Activated CD4-positive, alpha-beta T cell treated with anti-CD3 and anti-CD28 coated beads, Interleukin-2, amount 10 ng/mL, durations not matched to agents 7 days and 5 days (primary cell): ENCODE measurements at places on chromosomes 13 and 19. TPM values are rescaled to one million over a fixed set of nuclear protein-coding genes. Genes with fewer than 3 reads are reported as not detected.

DNA sequence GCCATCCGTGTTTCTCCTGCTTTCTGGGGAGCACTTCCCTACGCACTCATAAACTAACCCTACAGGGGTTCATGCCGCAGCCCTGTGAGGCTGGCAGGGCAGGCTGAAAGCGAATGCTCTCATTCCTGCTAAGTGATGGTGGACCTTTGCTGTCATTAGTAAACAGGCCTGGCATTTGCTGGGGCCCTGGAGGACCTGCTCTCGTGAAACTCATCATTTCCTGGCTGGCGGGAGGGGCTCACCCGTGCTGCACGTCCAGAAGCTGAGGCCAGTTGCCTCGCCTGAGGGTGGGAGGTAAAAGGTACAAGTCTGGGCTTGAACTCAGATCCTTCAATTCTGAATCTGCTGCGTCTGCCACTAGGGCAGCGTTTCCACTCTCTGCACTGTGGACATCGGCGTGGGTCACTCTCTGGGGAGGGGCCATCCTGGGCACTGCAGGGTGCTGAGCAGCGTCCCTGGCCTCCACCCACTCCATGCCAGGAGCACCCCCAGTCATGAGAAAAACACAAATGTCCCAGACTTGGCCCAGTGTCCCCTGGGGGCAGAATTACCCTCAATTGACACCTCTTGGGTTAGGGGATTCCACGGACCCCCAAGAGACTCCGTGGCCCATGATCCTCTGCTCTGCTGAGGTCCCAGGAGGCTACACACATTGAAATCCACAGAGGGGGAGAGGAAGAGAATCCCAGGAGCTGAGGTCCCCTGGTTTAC is 7.0 kb downstream of the MOB3A start:
- DNase-seq: no peak

DNA sequence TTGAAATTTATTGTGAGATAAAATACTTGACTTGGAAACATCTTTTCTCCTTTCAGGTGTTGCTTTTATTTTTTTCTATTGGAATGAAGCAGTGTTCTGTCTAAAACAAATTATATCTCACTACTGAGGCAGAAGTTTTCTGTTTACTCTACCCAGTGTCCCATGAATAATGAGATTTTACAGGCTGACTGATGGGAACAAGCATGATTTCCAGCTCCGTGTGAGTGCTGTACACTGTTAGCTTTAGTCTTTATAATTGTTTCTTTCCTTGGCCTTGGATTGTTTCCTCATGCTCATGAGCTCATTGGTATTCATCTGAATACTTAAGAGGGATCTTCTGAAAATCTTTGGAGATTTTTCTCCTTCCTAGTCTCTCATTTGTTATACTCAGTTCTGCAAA is 2049.5 kb upstream of the PRR20A start:
- DNase-seq: no peak

GRCh38 chr13:51612867-51613266 is 28.6 kb downstream of the WDFY2 start:
- DNase-seq: no peak

DNA sequence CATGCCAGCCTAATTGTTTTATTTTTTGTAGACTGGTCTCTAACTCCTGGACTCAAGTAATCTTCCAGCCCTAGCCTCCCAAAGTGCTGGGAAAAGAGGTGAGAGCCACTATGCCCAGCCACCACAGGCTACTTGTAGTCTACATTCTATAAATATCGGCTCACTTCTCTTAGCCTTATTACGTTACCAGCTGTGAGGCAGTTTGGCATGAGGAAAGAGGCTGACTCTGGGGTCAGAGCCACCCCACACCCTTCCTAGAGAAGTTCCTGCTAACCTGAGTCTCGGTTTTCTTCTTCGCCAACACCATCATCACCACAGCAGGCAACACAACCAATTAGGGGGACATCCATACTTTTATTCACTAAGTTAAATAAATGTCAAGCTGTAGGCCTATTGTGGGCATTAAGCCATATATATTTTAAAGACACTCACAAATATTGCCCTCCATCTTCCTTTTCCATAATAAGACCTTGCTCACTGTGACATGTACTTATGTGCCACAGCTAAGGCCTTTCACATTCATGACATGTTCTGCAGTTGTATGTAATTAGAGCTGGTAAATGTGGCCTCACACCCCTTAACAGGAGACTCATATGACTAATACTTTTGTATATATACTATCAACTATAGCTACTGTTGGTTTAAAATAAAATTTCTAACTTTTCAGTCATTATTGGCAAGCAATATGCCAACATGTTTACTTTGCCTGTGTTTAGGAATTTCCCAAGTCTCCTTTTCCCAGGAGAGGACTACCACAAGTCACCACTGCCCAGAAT is 5.7 kb downstream of the SLC25A30 start:
- no peak for DNase-seq

DNA sequence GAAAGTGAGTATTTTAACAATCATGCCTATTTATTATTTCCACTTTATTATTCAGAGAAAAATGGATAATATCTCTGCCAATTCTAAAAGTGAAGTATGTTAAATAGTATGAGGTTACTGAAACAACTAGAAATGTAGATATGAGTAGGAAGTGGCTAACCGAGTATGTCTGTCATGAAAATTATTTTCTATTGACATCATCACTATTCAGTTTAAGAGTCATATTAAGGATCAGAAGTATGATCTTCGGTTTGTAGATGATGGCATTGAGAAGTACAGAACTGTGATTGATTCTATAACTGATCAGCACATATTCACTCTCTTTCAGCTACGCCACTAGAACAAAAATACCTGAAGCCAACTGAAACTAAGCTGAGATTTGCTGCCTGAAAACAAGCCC is 146.4 kb upstream of the SLITRK5 start:
- DNase-seq: no peak

GRCh38 chr13:114095486-114095885 is 36.9 kb downstream of the RASA3 start:
- no peak for DNase-seq

Gene OR7D2
- not detected for total RNA-seq

- peak; percentile 85 for DNase-seq
Observed at GRCh38 chr13:30376426-30377311, 45.6 kb upstream of the UBE2L5 start.

Gene ERICH4
- not detected for total RNA-seq

- DNase-seq: peak; percentile 73
Observed at GRCh38 chr19:15264061-15264932, 32.0 kb upstream of the EPHX3 start.

DNA sequence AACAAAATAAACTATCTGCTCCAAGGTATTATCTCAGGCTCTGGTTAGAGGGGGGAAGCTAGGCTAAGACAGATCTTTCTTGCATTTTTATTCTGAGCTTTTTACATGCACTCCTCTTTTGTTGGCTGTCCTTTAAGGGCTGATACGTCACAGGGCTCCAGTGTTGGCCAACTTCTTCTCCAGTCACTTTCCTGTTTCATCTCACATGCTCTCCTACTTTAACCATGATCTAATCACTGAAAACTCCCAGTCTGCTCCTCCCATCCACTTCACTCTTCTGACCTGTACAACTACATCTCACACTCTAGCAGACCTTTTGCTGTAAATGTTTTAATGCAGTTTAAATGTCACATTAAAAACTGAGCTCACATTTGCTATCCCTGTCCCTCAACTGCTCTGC is 510.0 kb upstream of the KLF12 start:
- no peak for DNase-seq

GRCh38 chr19:56978023-56978565 is 137.6 kb upstream of the PEG3 start:
- DNase-seq: no peak

DNA sequence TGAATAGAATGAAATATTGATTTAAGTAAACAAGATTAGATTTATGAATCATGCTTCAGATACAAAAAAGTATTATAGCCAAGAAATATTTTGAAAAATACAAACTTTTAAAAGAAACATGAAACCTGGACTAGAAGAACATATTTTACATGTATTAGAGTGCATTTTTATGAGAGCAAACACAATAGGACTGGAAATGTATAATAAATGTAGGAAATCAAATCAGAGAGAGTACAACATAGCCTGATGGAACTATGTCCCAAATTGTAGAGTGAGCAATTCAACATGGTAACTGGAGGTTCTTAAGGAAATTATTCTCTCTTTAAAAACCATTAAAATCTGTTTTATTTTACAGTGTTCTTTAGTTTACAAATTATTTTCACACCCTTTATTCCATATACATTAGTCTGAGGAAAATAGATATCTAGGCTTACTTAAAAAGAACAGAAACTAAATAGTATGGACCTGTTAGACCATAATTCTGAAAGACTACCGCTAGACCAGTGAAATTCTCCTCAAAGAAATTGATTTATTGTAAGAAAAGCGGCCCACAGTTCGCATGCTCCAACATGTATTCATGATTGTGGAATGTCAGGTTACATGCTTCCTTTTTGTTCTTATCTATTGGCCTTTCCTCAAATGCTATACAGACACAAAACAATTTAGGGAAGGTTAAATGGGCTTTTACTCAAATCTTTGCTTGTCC is 1526.5 kb upstream of the SLC10A2 start:
- DNase-seq: no peak

DNA sequence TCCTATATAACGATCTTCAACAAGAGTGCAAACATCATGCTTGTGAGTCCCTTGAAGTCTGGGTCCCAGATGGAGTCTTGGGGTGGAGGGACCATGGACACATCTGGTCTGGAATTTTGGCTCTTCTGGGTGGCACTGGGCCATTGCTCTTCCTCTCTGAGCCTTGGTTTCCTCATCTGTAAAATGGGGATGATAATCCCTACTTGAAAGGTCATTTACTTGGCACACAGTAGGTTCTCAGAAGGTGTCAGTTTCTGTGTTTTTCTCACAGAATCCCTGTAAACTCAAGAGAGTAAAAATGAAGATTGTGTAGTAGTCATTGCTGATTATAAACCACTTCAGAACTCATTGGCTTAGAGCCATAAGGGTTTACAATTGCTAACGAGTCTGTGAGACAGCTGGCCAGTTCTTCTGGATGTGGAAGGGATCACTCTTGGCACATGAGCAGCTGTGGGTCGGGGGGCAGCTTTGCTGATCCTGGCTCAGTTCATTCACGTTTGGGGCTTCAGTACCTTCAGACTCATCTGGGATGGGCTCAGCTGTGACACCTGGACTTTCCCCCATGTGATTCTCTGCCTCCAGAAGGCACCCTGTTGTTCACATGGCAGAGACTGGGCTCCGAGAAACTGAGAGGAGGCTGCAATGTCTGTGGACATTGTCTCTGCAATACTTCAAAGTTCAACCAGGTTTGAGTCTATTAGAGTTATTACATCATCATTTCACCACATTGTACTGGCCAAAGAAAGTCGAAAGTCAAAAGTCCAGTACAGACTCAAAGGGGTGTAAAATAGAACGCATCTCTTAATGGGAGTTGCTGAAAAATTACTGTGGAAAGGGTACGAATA is 7.8 kb downstream of the CYP4F12 start:
- no peak for DNase-seq
